LoVo (cell line): ENCODE measurements at places on chromosomes 5 and 9.
A peak's percentile ranks its signal among the peaks of the same experiment; 100 is the strongest.

GRCh38 chr5:905139-905642, 12.5 kb downstream of the TRIP13 start:
- DNase-seq = no peak

DNA sequence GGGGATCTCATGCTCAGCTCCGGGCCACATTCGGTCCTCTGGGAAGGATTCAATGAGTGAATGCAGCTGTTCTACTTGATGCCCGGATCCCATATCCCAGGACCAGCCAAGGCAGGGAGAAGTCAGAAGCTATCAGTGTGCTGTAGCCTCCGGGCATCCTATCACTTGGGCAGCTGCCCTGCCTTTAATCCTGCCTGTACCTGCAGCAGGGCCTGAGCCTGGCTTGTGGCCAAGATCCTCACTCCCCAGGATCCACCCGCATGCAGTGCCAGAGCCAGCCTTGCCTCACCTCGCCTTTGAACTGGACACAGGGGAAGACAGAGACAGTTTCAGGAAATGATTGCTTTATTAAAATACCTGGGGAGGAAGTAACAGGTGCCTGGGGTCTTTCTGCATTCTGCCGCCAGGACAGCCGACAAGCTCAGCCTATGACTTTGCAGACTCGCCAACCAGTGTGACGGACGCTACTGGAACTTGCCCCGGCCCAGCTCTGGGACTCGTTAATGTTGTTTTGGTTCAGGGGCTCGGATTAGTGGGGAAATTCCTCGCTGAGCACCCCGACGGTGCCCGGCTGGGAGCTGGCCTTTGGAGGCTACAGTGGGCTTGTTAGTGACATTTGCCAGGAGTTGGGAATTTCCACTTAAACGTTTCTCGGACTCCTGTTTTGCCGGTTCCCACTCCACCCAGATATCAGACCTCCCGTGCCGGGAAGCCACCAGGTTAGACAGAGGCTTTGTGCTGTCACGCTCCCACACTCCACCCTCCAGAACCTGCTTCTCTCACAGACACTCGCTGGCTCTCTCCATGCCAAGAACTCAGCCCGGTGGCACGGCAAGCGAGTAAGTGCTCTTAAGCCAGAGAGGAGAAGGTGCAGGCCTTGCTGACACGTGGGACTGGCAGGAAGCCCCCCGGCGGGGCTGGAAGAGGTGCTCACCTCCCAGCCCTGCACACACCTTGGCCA, 721 bp downstream of the PTGES start:
- peak; percentile 70 for DNase-seq

- DNase-seq = no peak
These were observed 93.9 kb downstream of the MAPKAP1 start for GRCh38 chr9:125613141-125613540.

GRCh38 chr5:10590226-10590999, 26.5 kb downstream of the ANKRD33B start:
- DNase-seq = no peak

- DNase-seq = no peak
These were observed 38.3 kb upstream of the ADRA1B start for GRCh38 chr5:159877894-159878448.

- no peak for DNase-seq
These were observed 310.7 kb downstream of the PJA2 start for GRCh38 chr5:109099081-109099480.

DNA sequence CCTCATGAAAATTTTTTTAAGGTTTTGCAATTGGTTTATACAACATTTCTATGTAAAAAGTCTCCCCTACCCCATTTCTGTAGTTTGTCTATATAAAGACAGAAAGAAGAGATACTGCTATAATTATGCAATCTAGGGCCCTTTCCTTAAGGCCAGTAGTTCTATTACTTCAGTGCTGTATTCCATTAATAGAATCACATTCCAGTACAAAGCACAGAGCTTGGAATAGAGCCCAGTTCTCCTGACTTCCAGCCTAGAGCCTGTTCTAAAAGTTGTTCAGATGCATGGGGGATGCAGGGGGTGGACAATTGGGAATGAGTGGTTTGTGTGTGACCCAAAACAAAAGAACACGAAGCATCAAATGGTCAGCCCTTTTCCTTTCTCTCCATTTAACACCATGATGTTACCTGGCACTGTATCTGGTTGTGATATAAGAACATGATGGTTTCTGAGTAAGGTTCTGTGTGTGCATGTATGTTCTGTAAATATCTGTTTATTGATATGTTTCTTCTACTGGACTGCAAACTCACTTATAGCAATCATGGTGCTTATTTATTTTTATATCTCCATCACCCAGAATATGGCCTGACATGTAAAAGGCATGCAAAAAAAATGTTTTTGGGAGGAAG, 8.2 kb upstream of the GRAMD2B start:
- no peak for DNase-seq

GRCh38 chr5:83118976-83119375, 41.6 kb downstream of the XRCC4 start:
- DNase-seq = no peak
